ENCODE measurements at places on chromosomes 3 and 15. TPM values are rescaled to one million over a fixed set of nuclear protein-coding genes. Genes with fewer than 3 reads are reported as not detected.

The DLEC1 gene
- not detected for total RNA-seq

The MAGEL2 gene
- 0.33 TPM for total RNA-seq

The PGBD4 gene
- 1.3 TPM for total RNA-seq

The SQOR gene
- 60.1 TPM for total RNA-seq

The CAND2 gene
- total RNA-seq, result 5.2 TPM

The CCDC191 gene
- 2.6 TPM for total RNA-seq

The CRABP1 gene
- not detected for total RNA-seq

The CAPN7 gene
- 34.0 TPM for total RNA-seq

The TF gene
- under 0.01 TPM for total RNA-seq

The GOLGA6D gene
- total RNA-seq, result not detected

The INSYN1 gene
- 0.65 TPM for total RNA-seq

The MCTP2 gene
- total RNA-seq, result 3.2 TPM

The UBA7 gene
- total RNA-seq, result 18.6 TPM

The SLC38A3 gene
- total RNA-seq, result not detected

The MAP2K5 gene
- 5.2 TPM for total RNA-seq

The FBXW12 gene
- not detected for total RNA-seq

The CPA3 gene
- total RNA-seq, result 0.98 TPM

The SEC22A gene
- total RNA-seq, result 25.2 TPM

The C3orf22 gene
- not detected for total RNA-seq

The CHRNA5 gene
- total RNA-seq, result 6.9 TPM

The DUSP7 gene
- total RNA-seq, result 17.1 TPM

The MESP2 gene
- total RNA-seq, result 0.19 TPM

The CLDN18 gene
- total RNA-seq, result not detected

The MESD gene
- total RNA-seq, result 17.0 TPM

The FOXB1 gene
- not detected for total RNA-seq

The OR5K2 gene
- total RNA-seq, result not detected

The SKOR1 gene
- 0.10 TPM for total RNA-seq

The CELSR3 gene
- 0.65 TPM for total RNA-seq

The IQCH gene
- total RNA-seq, result 1.6 TPM

The BFSP2 gene
- not detected for total RNA-seq

The GOLGA6L4 gene
- 2.0 TPM for total RNA-seq

The TMCO5A gene
- not detected for total RNA-seq

The SH2D7 gene
- not detected for total RNA-seq

The MEIS2 gene
- 10.1 TPM for total RNA-seq

The HTR3E gene
- total RNA-seq, result not detected

The DMXL2 gene
- total RNA-seq, result 11.8 TPM

Data from vein endothelial cell (primary cell).